ENCODE measurements at places on chromosomes 13 and 19.

DNA sequence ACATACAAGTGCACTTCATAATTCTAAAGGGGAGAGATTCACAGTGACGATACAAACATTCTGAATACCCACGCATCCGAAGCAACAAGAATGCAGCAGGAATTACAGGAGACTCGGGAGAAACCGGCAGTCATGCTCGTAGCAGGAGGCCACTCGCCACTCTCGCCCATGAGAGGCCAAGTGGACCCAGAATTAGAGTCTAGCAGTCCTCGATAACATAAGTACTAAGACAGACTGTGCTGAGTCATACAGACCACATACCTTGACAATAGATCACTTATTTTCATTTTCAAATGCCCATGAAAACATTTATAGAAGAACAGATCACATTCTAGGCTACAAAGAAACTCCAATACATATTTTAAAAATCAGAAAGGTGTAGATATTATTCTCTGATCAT is 299.1 kb upstream of the TSHZ3 start:
- no peaks in the 10 kb centered on the region for H3K4me1 ChIP-seq
- no peak overlapping the region for H3K4me3 ChIP-seq
- no peaks in the 10 kb centered on the region for H3K36me3 ChIP-seq
- H3K27me3 ChIP-seq, result peaks cover 15% of the 10 kb centered on the region

GRCh38 chr19:288911-289310 is 2.3 kb downstream of the PLPP2 start:
- no peak for DNase-seq
- H3K36me3 ChIP-seq, result no peaks in the 10 kb centered on the region

GRCh38 chr19:35220315-35220921 is 8.1 kb downstream of the FAM187B start:
- DNase-seq, result no peak
- H3K27me3 ChIP-seq, result peaks cover 2% of the 10 kb centered on the region
- no peak overlapping the region for H3K27ac ChIP-seq
- no peaks in the 10 kb centered on the region for H3K4me1 ChIP-seq

- H3K4me3 ChIP-seq, result no peak overlapping the region
- DNase-seq, result no peak
- H3K4me1 ChIP-seq, result no peaks in the 10 kb centered on the region
These were observed 948.3 kb downstream of the SLITRK1 start for GRCh38 chr13:82934000-82934399.

GRCh38 chr13:43776501-43777079 is 10.2 kb downstream of the ENOX1 start:
- H3K36me3 ChIP-seq, result no peaks in the 10 kb centered on the region
- no peak for DNase-seq
- peaks cover 3% of the 10 kb centered on the region for H3K4me1 ChIP-seq
- H3K27ac ChIP-seq, result no peak overlapping the region
- no peaks in the 10 kb centered on the region for H3K27me3 ChIP-seq

DNA sequence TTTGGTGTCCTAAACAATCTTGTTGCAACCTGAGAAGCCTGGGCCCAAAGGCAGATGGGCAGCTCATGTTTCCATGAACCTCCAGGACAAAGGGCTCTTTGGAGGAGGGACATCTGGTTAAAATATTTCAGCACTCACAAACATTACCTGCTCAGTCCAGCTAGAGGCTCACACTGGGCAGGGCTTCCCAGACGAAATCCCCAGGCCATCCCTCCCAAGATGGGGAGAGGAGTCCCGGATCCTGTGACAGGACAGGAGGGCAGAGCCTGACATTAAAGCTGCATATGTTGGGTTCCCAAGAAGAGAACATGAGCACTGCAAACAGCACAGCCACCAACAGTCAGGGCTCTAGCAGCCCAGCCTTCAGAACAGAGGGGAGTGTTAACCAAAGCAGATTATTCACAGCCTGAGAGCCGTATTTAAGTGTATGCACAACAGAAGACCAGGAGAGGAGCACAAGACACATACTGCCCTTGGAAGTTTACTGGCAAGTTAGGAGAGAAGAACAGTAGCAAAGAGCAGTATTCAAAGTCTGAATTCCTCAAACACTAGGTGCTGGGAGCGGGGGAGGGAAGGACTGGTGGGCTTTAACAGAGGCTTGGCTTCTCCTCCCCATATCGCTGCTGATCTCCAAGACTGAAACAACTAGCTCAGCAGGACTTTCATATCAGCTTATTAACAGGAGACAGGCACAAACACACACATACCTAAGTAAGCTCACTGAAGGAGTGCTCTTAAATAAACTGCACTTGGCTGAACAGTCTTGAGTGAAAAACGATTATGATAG is 12.3 kb downstream of the ATP7B start:
- H3K36me3 ChIP-seq, result no peaks in the 10 kb centered on the region
- no peaks in the 10 kb centered on the region for H3K27me3 ChIP-seq
- no peak overlapping the region for H3K27ac ChIP-seq
- no peak overlapping the region for H3K4me3 ChIP-seq
- H3K4me1 ChIP-seq, result peaks cover 17% of the 10 kb centered on the region

- no peaks in the 10 kb centered on the region for H3K36me3 ChIP-seq
- peaks cover 20% of the 10 kb centered on the region for H3K4me1 ChIP-seq
- DNase-seq, result peak; percentile 39
- peaks cover 22% of the 10 kb centered on the region for H3K27me3 ChIP-seq
- peak overlapping the region; percentile 3 for H3K27ac ChIP-seq
These were observed 1.2 kb downstream of the TBC1D4 start for GRCh38 chr13:75480671-75481175.

DNA sequence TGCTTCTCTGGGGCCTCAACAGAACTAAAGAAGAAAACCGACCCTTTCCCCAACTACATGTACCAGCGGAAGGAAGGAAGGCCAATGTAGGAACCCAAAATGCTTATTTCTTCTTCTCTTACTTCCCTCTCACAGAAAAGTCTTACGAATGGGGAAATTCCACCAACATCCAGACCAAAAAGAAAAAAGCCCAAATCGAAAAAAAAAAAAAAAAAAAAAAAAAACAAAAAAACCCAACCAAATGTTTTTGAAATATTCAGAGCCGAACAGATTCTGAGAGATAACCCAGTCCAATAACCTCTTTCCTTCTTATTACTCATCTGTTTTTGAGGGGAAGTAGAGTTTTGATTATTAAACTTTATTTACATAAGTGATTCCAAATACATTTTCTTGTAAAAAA is 3.9 kb downstream of the PPM1N start:
- H3K36me3 ChIP-seq, result no peaks in the 10 kb centered on the region
- peak overlapping the region; percentile 61 for H3K4me3 ChIP-seq
- H3K4me1 ChIP-seq, result peaks cover 20% of the 10 kb centered on the region
- H3K27me3 ChIP-seq, result peaks cover 62% of the 10 kb centered on the region

DNA sequence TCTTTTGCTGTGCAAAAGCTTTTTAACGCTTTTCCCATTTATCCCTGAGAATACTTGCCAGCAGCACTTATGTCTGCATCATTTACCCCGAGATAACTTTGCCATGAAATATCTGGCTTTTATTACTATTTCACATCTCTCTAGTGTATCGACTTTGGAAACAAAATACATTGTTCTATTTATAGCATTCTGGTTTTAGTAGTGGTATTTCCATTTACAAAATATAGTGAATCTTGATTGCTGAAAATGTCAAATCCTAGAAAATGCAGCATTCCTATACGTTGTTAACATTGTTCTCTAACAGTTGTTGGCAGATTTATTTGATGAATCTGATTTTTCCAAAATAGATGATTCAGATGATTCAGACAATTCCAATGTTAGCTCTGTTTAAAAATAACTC is 189.3 kb upstream of the SPRY2 start:
- H3K36me3 ChIP-seq, result peaks cover 11% of the 10 kb centered on the region
- no peaks in the 10 kb centered on the region for H3K4me1 ChIP-seq
- no peak for DNase-seq

DNA sequence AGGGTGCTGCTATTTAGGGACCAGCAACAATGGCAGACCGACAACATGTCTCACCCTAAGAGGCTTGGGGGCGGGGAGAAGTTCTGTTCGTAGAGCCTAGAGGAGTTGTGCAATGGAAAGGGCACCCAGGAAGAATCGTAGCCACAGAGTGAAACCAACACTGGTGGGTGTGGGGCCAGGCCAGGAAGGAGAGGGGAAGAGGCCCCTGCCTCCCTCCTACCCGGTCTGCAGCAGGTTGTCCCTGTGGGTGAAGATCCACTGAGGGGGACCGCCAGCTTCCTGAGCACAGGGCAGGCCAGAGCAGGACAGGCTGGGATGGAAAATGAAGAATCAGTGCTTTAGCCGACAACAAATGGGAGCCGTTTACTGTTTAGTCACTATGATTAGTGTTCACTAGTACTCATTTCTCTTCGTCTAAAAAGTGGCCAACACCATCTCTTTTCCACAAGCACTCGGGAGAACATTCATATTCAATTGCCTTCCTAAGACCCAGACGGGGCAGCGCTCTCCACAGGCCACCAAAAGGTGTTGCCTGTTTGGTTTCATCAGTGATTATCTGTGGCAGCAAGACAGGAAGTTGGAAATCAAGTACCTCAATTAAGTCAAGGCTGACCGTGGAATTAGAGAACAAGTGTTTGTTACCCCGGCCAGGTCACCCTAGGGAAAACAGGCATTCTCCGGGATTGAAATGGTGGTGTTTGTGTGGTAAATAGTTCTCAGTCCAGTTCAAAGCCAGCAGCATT is 1.1 kb upstream of the ATP11A start:
- H3K27me3 ChIP-seq, result no peaks in the 10 kb centered on the region
- H3K27ac ChIP-seq, result no peak overlapping the region
- H3K36me3 ChIP-seq, result no peaks in the 10 kb centered on the region
- H3K4me1 ChIP-seq, result peaks cover 44% of the 10 kb centered on the region
- no peak for DNase-seq
- peak overlapping the region; percentile 85 for H3K4me3 ChIP-seq

GRCh38 chr19:40560092-40560507 is 16.6 kb upstream of the SHKBP1 start:
- no peaks in the 10 kb centered on the region for H3K4me1 ChIP-seq
- DNase-seq, result no peak
- no peaks in the 10 kb centered on the region for H3K36me3 ChIP-seq
- H3K27ac ChIP-seq, result no peak overlapping the region
- H3K4me3 ChIP-seq, result no peak overlapping the region
- peaks cover 84% of the 10 kb centered on the region for H3K27me3 ChIP-seq

GRCh38 chr19:55119053-55119452 is 1.6 kb upstream of the PPP1R12C start:
- H3K27me3 ChIP-seq, result peaks cover 37% of the 10 kb centered on the region
- H3K27ac ChIP-seq, result no peak overlapping the region
- no peak for DNase-seq
- peaks cover 38% of the 10 kb centered on the region for H3K4me1 ChIP-seq
- H3K36me3 ChIP-seq, result no peaks in the 10 kb centered on the region

- no peak overlapping the region for H3K27ac ChIP-seq
- H3K4me3 ChIP-seq, result no peak overlapping the region
- DNase-seq, result no peak
- no peaks in the 10 kb centered on the region for H3K36me3 ChIP-seq
These were observed 2.0 kb downstream of the MISP start for GRCh38 chr19:752652-753517.

DNA sequence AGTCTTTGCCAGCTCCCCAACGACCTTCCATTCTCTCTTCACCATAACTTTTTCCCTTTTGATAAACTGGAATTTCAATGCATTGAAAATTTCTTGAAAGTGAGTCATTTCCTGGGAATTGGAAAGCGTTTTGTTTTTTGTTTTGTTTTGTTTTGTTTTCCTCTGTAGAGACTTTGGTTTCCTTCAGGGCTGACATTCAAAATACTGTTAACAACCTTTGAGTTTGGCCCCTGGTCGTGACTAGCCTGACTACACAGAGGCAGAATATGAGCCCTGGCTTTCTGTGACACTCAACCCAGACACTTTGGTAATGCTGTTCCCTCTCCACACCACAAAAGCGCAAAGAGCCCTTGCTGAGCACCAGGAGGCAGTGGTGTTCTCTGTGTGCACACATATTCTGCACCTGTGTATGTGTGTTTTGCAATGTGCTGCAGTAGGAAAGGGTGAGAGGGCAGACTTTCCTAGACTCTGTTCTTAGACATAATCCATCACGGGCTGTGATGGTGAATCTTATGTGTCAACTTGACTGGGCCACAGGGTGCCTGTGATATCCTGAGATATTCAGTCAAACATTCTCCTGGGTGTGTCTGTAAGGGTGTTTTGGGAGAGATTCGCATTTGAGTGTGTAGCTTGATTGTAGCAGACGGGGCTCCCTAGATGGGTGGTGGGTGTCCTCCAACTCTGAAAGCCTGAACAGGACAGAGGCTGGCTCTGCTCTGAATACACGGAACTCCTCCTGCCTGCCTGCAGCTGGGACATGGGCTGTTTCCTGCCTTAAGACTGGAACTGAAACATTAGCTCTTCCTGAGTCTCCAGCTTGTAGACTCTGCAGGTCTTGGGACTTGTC is 29.5 kb upstream of the ANKRD10 start:
- no peaks in the 10 kb centered on the region for H3K27me3 ChIP-seq
- H3K36me3 ChIP-seq, result no peaks in the 10 kb centered on the region
- H3K4me3 ChIP-seq, result no peak overlapping the region
- H3K27ac ChIP-seq, result no peak overlapping the region

DNA sequence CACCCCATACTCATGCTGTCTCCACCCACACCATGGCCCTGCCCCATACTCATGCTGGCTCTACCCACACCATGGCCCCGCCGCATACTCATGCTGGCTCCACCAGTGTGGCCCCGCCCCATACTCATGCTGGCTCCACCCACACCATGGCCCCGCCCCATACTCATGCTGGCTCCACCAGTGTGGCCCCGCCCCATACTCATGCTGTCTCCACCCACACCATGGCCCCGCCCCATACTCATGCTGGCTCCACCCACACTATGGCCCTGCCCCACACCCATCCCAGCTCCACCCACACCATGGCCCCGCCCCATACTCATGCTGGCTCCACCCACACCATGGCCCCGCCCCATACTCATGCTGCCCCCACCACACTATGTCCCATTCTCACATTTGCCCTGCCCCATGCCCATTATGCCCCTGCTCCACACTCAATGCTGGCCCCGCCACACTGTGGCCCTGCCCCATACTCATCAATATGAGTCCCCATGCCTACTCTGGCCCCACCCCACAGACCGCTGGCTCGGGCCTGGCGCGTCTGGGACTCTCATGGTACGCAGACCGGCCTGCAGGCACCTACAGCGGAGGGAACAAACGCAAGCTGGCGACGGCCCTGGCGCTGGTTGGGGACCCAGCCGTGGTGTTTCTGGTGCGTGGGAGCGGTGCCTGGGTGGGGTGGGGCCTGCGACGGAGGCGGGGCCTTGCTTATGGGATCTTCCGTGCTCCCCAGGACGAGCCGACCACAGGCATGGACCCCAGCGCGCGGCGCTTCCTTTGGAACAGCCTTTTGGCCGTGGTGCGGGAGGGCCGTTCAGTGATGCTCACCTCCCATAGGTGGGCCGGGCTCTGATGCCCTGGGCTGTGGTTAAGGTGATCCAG is 3.7 kb upstream of the ARHGAP45 start:
- no peaks in the 10 kb centered on the region for H3K36me3 ChIP-seq
- H3K4me3 ChIP-seq, result no peak overlapping the region
- DNase-seq, result no peak
- no peak overlapping the region for H3K27ac ChIP-seq
- H3K27me3 ChIP-seq, result peaks cover 32% of the 10 kb centered on the region

- peak overlapping the region; percentile 2 for H3K4me3 ChIP-seq
- peaks cover 24% of the 10 kb centered on the region for H3K36me3 ChIP-seq
- peaks cover 16% of the 10 kb centered on the region for H3K4me1 ChIP-seq
- no peak for DNase-seq
- H3K27ac ChIP-seq, result peak overlapping the region; percentile 41
These were observed 21.2 kb downstream of the PRAM1 start for GRCh38 chr19:8481201-8481600.

GRCh38 chr19:49473868-49474541 is at the start of gene FLT3LG:
Gene FLT3LG (plus strand): TSS chr19:49474215. CDS start chr19:49474640, 425 bp downstream.
- H3K27ac ChIP-seq, result peak within 1 kb of the TSS; percentile 71
- peaks cover 1% of the 10 kb centered on the region for H3K36me3 ChIP-seq
- peaks cover 25% of the 10 kb centered on the region for H3K27me3 ChIP-seq
- H3K4me3 ChIP-seq, result no peak within 1 kb of the TSS
- H3K4me1 ChIP-seq, result peaks cover 14% of the 10 kb centered on the region
